Heart right ventricle (tissue), 16 donors: ENCODE measurements at places on chromosomes 2 and 18.

DNA sequence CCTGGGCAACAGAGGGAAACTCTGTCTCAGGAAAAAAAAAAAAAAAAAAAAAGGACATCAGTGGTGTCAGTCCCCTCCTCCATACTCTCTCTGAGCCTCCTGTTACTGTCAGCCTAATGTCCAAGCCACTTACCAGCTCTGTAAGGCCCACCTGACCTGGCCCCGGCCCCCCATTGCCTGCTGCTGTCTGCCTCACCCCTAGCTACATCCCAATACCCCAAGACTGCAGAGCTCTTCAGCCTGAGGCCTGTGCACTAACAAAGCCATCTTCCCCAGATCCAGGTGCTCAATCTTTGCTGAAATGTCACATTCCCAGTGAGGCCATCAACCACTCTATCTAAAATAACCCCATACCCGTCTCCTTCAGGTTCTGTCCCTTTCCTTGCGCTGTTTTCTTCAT, 5.7 kb downstream of the ARMC9 start:
- peaks cover 2% of the 10 kb centered on the region for H3K4me1 ChIP-seq
- no peak overlapping the region for H3K27ac ChIP-seq
- H3K27me3 ChIP-seq: no peaks in the 10 kb centered on the region
- no peaks in the 10 kb centered on the region for H3K36me3 ChIP-seq
- no peak for DNase-seq

DNA sequence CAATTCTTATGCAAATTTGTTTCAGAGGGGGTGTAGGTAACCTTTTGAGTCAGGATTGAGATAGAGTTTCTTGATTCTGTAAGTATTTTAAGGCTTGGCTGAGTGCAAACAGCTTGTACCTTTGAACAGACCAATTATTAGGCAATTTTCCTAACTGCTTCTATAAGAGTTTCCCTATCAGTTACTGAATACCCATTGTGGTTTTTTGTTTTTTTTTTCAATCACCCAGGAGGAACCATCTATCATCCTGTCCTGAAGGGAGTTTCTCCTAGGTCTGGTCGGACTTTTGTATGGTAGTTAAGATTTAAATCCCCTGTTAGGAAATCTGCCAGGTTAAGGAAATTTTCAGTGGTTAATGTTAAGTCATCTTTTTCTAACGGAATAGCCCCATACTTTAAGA, 319.4 kb upstream of the SLC39A10 start:
- no peak overlapping the region for H3K27ac ChIP-seq
- H3K4me3 ChIP-seq: no peak overlapping the region
- DNase-seq: no peak
- no peaks in the 10 kb centered on the region for H3K27me3 ChIP-seq
- no peaks in the 10 kb centered on the region for H3K36me3 ChIP-seq
- H3K4me1 ChIP-seq: no peaks in the 10 kb centered on the region

DNA sequence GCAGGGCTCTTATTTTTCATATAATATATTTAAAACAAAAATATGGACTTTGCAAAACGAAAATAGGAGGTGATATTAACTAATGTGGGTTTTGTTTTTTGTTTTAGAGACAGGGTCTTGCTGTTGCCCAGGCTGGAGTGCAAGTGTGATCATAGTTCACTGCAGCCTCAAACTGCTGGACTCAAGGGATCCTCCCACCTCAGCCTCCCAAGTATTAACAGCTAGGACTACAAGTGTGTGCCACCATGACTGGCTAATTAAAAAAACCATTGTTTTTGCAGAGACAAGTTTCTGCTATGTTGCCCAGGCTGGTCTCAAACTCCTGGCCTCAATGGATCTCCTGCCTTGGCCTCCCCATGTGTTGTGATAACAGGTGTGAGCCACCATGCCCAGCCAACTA, 70.4 kb upstream of the FZD5 start:
- H3K27me3 ChIP-seq: no peaks in the 10 kb centered on the region
- DNase-seq: no peak
- peaks cover 16% of the 10 kb centered on the region for H3K4me1 ChIP-seq
- no peak overlapping the region for H3K4me3 ChIP-seq
- no peaks in the 10 kb centered on the region for H3K36me3 ChIP-seq

DNA sequence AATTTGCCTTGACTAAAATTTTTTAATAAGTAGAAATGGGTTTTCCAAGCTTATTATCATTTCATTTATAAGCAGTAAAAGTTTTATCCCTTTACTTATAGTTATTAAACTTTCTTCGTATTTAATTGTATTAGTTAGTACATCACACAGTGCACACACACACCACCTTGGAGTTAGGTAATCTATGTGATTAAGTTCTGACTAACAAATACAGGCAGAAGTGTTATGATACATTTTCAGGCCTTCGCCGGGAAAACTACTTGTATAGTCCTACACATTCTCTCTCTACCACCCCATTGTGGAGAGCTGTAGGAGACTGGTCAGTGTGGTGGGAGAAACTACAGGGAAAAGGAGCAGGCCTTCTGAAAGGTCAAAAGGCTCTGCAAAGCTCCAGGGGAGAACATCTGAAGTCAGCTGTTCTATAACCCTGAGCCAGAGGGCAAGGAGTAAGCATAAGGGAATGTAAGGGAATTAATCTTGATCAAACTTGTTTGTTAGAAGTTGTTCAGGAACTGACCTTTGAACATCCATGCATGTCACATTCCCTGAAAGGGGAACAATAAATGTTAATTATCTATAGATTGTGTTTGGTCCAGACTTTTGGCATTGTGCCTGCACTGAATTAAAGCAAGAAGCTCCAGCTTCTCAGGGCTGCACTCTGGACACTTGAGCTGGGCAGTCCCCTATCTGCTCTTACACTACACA, 231.7 kb downstream of the FSIP2 start:
- H3K27ac ChIP-seq: no peak overlapping the region
- H3K36me3 ChIP-seq: no peaks in the 10 kb centered on the region
- DNase-seq: no peak
- no peak overlapping the region for H3K4me3 ChIP-seq
- no peaks in the 10 kb centered on the region for H3K4me1 ChIP-seq
